Vagina (tissue), 2 donors: ENCODE measurements at places on chromosomes 2 and 18.

DNA sequence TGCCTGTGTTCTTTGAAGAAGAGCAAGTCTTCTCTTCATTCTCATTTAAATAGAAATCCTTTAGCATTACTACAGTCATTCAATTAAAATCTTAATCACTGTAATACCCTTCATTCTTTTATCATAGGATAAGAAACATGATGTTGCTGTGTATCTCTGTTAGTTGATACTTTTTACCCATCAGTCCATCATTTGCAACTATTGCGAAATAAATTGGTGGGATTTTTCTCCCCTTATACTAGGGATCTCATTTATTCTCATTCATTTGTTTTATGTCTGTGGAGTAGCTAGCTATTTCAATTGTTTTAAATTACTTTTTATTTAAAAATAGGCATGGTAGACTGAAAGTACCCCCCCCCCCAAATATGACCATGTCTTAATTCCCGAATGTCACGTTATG, 235.3 kb downstream of the KIAA1328 start:
- H3K27me3 ChIP-seq, result no peaks in the 10 kb centered on the region
- no peak for DNase-seq
- H3K27ac ChIP-seq, result no peak overlapping the region
- no peak overlapping the region for H3K4me3 ChIP-seq

- no peaks in the 10 kb centered on the region for H3K27me3 ChIP-seq
- H3K4me3 ChIP-seq, result no peak overlapping the region
- H3K36me3 ChIP-seq, result no peaks in the 10 kb centered on the region
Observed at GRCh38 chr2:23286758-23287704, 97.9 kb upstream of the KLHL29 start.

- peaks cover 7% of the 10 kb centered on the region for H3K4me1 ChIP-seq
- DNase-seq, result no peak
- no peak overlapping the region for H3K27ac ChIP-seq
- peaks cover 17% of the 10 kb centered on the region for H3K36me3 ChIP-seq
- H3K4me3 ChIP-seq, result no peak overlapping the region
- H3K27me3 ChIP-seq, result no peaks in the 10 kb centered on the region
Observed at GRCh38 chr2:86022661-86023365, 82.9 kb downstream of the POLR1A start.

GRCh38 chr18:13520306-13520705, 206.1 kb downstream of the FAM210A start:
- H3K27me3 ChIP-seq, result no peaks in the 10 kb centered on the region
- no peak for DNase-seq
- H3K4me3 ChIP-seq, result no peak overlapping the region
- no peaks in the 10 kb centered on the region for H3K36me3 ChIP-seq
- no peak overlapping the region for H3K27ac ChIP-seq
- no peaks in the 10 kb centered on the region for H3K4me1 ChIP-seq

DNA sequence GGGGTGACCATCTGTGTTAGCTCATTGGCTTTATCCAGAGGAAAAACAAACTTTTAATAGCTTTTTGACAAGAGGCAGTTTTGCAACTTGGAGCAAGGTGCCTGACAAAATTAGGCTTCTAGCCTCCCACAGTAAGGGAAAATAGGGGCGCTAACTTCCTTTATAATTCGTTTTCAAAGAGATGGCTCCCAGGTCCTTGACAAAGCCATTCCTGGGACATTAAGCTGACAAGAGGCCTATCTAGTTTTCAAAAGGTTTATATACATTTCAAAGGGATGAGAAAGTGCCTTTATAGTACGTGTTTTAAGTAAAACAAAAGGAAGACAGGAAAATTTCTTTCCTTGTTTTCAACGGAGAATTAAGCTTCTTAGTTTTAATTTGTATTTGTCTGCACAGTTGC, 159.4 kb upstream of the GCFC2 start:
- H3K27ac ChIP-seq, result peak overlapping the region; percentile 36
- H3K4me3 ChIP-seq, result no peak overlapping the region

DNA sequence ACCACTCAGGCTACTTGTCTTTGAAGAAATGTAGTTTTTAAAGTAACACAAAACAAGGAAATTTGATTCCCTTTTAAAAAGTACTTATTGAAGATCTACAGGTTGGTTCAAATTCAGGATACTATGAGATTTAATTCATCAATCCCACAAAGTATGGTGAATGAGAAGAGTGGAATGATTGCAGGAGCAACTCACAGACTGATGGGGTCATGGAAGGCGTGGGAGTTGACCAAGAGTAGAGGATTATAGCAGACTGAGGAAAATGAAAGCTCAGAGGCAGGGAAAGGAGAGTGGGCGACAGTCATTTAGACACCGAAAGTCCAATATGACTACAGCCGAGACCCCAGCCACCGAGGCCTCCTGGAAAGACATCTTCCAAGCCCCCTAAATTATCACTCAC, 12.5 kb upstream of the DAPL1 start:
- H3K27ac ChIP-seq, result no peak overlapping the region
- H3K36me3 ChIP-seq, result no peaks in the 10 kb centered on the region
- no peak overlapping the region for H3K4me3 ChIP-seq
- peaks cover 29% of the 10 kb centered on the region for H3K4me1 ChIP-seq

GRCh38 chr2:42132966-42133641, 36.0 kb upstream of the EML4 start:
- peaks cover 49% of the 10 kb centered on the region for H3K4me1 ChIP-seq
- peak; percentile 94 for DNase-seq
- no peaks in the 10 kb centered on the region for H3K36me3 ChIP-seq

GRCh38 chr2:112692918-112693317, 27.9 kb upstream of the NT5DC4 start:
- no peak for DNase-seq
- no peak overlapping the region for H3K4me3 ChIP-seq
- H3K27me3 ChIP-seq, result no peaks in the 10 kb centered on the region
- peaks cover 9% of the 10 kb centered on the region for H3K4me1 ChIP-seq

DNA sequence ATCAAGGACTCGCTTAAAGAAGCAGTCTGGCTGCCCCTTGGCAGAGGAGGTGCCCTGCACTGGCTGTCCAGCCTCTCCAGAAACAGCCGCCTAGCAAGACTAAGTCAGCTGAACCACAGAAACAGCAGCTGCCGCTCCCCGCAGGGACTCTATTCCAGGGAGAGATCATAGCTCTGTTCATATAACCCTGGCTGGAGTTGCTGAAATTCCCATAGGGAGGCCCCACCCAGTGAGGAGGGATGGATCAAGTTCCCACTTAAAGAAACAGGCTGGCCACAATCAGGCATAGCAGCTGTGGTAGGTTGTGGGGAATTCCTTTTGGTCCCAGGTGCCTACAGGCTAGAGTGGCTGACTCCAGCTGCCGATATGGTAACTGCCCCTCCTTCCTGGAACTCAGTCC, 74.2 kb upstream of the MC4R start:
- no peaks in the 10 kb centered on the region for H3K27me3 ChIP-seq
- H3K4me3 ChIP-seq, result no peak overlapping the region
- DNase-seq, result no peak
- H3K4me1 ChIP-seq, result no peaks in the 10 kb centered on the region
